ENCODE measurements at places on chromosomes 12 and 14. TPM values are rescaled to one million over a fixed set of nuclear protein-coding genes. Genes with fewer than 3 reads are reported as not detected.

The TM7SF3 gene
- total RNA-seq, result 49.5 TPM

GRCh38 chr14:63853831-63854293 is 1.1 kb downstream of the SYNE2 start:
- DNase-seq, result peak; percentile 77

GRCh38 chr12:81811061-81811777 is 52.1 kb upstream of the PPFIA2 start:
- DNase-seq, result peak; percentile 82

The CDKN3 gene
- total RNA-seq, result 296 TPM

The GPRC5D gene
- total RNA-seq, result not detected

GRCh38 chr12:70049596-70050360 is 193.5 kb upstream of the CNOT2 start:
- DNase-seq, result no peak

- DNase-seq, result no peak
Observed at GRCh38 chr14:94038921-94039629, 12.9 kb downstream of the OTUB2 start.

- no peak for DNase-seq
Observed at GRCh38 chr12:106149096-106149784, 10.5 kb upstream of the NUAK1 start.

The SLC7A7 gene
- 2.5 TPM for total RNA-seq

- DNase-seq, result no peak
Observed at GRCh38 chr12:69512820-69513219, 42.6 kb downstream of the FRS2 start.

DNA sequence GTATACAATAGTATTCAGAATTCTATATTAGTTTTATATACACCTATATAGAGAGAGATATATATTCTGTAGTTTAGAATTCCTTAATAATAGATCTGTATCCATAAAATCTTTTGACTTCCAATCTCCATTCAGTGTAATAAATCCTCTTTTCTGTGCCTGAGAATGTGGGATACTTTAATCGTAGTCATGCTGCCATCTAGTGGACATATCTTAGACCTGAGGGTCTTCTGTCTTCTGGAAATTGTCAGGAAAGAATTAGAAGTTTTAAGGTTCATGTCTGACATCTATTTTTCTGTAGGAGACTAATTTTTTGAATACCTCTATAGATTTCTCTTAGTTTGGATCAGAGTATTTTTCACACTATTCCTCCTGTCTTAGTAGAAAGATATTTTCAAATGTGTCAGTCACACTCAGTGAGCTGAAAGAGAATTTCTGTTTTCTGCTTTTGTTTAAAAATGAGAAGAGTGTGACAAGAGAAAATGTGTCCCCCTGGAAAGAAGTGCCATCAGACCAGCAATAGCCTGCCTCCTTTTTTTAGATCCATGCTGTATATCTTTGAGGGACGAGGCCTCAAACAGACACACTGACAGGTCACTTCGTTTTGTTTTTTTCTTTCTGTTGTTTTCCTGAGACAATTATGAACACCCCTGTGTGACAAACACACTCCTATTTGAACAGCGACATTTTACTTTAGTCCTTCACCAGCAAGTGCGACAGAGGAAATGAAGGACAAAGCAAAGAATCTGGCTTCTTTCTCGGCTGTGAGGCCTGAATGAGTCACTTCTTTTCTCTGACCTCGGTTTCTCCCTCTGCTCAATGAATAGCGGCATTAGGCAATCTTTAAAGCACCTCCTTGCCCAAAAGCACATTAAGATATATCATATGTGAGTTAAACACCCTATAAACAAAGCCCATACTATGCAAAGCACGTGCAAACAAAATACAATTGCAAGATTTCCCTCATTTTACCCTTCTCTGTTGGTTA is 96.3 kb downstream of the GALC start:
- DNase-seq, result peak; percentile 31

The KRT75 gene
- total RNA-seq, result not detected

DNA sequence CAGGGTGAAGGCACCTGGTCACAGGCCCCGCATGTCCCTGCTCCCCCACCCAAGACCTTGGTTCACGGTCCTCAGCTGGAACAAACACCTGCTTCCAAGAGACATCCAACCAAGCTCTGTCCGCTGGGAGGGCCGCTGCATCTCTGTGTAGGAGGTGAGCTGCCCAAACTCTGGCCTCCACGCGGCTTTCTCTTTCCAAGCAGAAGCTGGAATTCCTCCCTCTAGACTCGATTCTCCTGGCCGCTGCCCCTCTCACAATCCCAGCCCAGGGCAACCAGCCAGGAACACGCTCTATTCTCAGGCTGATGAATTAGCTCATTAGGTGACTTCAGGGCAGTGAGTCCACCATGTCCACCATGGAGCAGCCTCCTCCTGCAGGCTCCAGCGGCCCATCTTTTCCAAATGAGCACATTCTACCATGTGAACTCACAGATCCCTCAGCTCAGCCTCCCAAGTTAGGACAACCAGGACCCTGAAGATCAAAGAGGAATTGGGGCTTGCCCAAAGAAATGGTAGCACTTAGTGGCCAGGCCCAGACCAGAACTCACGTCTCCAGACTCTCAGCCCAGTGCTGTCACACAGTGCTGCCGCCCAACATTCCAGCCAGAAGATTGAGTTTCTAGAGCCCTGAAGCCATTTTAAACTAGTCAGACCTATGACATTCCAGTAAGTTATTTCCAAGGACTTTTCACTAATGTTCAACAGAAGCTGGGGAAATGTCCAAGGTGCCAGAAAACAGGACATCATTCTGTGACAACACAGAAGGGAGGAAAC is 146.6 kb downstream of the ANO2 start:
- DNase-seq, result no peak

DNA sequence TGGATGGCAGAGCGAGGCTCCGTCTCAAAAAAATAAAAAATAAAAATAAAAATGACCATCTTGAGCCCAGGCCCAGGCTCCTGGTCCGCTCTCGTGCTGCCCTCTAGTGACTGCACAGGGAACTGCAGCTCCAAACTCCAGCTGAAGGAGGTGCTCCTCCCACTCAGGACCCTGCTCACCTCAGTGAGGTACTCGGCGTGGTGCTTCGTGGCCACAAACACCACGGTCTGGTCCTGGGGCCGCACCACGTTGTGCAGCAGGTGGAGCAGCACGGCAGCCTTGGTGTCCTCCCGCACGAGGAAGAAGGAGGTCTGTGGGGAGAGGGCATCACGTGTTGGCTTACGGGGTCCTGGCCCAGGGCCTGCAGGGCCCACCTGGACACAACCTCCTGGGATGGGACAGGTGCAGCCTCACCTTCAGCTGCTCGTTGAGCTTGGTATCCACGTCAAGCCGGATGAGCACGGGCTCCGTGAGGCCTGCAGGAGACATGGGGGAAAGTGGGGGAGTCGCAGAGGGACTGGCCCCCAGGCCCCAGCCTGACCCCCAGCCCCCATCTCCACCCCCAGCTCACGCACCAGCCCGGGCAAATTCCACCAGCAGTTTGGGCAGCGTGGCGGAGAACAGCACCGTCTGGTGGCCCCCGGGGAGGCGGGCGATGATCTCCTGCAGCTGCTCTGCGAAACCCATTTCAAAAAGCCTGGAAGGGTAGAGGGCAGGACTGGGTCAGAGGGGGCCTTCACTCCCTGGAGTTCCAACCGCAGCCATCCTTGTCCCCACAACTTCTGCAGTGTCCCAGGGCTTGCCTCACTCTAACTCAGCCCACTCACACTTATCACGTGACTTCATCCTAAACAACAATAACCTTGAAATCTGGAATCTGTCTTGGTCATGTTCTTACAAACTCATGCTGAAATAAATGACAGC is 10.6 kb downstream of the DDX54 start:
- DNase-seq, result peak; percentile 51

The PRR4 gene
- total RNA-seq, result 1.3 TPM

DNA sequence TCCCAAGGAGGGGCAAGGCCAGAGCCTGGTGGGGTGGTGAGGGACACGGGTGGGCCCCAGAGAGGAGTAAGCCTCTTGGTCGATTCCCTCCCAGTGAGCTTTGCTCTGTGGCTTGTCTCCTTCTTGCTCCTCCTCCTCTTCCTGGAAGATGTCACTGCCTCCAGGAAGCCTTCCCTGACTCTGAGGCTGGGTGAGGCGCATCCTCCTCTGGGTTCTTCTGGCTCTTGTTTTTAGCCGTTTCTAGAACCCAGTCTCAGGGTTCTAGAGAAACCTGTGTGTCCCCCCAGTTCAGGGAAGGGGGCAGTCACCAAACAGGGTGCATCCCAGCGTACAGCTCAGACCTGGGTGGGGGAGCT is 12.6 kb downstream of the KIF26A start:
- DNase-seq, result no peak

- DNase-seq, result no peak
Observed at GRCh38 chr14:85182282-85182681, 347.7 kb upstream of the FLRT2 start.

- no peak for DNase-seq
Observed at GRCh38 chr14:77599889-77600288, 16.5 kb downstream of the SPTLC2 start.

- no peak for DNase-seq
Observed at GRCh38 chr12:32272465-32272864, 126.9 kb upstream of the FGD4 start.

DNA sequence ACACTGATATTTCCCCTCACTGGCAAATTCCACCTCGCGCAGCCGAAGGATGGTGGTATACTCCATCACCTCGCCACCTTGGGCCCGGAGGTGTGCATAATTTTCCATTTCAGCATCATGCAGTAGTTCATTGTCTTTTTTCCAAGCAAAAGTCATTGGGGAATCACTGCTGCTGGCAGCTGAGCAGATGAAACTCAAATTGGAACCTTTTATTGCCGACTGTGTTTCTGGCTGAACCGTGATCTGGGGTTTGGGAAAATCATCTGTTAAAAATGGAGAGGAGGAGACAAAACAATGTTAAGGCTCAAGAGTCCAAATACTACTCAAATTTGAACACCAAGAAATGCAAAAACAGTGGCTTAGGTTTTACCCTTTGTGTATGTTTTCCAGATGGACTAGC is 39.7 kb downstream of the LRIG3 start:
- DNase-seq, result no peak

DNA sequence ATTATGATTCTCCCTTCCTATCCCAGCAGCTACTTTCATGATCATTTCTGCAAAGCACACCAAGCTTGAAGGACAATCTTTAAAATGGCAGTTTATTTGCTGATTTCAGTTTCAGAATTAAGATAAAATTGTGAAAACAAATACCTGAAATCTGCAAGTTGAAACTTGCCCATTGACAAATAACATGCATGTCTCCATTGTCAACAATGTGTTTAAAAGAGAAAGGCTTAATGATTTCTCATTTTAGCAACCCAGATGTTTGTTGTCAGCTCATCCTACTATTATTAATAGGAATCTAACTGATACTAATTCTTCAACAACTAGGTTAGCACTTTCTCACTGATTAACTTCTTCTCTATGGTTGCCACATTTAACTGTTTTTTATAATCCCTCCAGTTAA is 474.6 kb downstream of the PRKD1 start:
- DNase-seq, result no peak

DNA sequence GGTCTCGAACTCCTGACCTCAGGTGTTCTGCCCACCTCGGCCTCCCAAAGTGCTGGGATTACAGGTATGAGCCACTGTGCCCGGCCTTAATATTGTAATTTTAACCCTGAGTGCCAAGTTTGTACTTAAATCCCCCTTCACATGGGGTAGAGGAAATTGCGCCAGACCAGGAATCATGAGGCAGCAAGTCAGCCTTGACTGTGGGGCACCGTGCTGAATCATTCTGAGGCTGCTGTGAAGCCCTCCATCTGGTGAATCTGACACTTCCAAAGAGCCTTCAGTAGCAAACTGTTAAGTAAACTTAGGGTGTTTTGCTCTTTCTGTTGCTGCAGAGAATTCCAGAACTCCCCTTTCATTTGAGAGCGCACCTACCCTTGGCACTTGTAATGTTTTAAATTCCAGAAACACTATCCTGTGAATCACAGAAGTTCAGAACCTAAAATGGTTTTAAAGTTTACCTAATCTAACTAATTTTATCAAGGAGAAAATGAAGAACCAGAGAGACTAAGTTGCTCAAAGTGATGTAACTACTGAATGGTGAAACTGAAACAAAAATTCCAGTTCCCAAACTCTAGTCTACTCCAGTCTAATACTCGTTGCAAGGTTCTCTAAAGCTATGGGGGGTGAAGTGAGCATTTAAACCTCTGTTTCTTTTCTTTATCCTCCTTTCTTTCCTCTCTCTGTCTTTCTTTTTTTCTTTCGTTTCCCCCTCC is 7.5 kb downstream of the HEBP1 start:
- DNase-seq, result peak; percentile 79

The MGAT4C gene
- total RNA-seq, result not detected

GRCh38 chr12:42015051-42015461 is 129.6 kb downstream of the GXYLT1 start:
- DNase-seq, result no peak

- DNase-seq, result peak; percentile 89
Observed at GRCh38 chr12:7060353-7060954, at the start of gene C1S. C1S (plus strand) TSS chr12:7060718; CDS start chr12:7061913, 1,195 bp downstream.

The OR6C1 gene
- total RNA-seq, result not detected

The KRT6C gene
- total RNA-seq, result not detected

The TIMELESS gene
- 8.1 TPM for total RNA-seq

DNA sequence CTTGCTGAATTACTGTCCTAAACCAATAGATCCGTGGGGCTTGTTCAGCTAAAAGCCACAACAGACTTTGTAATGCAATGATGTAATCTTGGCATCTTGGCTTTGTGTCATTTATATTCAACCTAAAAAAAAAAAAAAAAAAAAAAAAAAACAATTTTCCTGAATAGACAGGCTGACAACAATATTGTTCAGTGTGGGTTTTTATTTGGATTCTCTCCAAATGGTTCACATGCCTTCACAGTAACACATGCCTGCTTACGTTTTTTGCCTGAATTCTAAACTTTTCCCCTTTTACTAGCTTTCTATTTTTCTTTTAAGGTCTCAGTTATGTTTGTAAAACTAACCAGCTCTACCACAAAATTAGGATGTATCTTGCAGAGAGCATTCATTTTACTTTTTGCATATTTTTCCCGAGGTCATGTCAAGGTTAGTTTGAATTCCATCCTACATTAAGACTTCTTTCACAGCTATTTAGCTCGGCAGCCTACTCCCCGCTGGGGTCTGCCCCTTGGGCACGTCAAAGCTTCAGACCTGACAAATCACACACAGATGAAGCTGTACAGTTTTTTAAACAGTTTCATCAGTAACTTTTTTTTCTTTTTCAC is 213.7 kb upstream of the NPAS3 start:
- DNase-seq, result peak; percentile 73

GRCh38 chr12:116257215-116257614 is 20.3 kb downstream of the MED13L start:
- no peak for DNase-seq

The RASSF9 gene
- total RNA-seq, result under 0.01 TPM

The SERPINA12 gene
- not detected for total RNA-seq

The ZFHX2 gene
- not detected for total RNA-seq

DNA sequence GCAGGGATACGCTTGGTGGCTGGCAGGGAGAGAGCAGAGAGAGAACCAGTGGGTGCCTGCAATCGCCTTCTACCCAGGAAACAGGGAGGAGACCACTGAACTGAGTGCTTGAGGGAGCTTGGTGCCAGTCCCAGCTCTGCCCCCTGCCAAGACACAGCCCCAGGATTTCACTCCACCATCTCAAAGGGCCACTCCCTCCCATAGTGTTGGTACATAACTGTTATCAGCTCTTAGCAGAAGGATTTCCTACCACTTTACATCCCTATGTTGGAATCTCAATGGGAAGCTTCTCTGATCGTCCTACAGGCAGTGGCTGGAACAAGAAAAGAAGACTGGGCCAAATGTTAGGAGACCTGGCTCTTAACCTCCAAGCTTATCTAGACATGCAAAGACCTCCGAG is 157.4 kb upstream of the FOXN3 start:
- no peak for DNase-seq

The ASB2 gene
- total RNA-seq, result 0.78 TPM

- DNase-seq, result no peak
Observed at GRCh38 chr12:94553875-94554274, 94.2 kb upstream of the CEP83 start.

All from RPMI7951 (cell line).